ENCODE measurements at places on chromosomes 13 and 19.

GRCh38 chr13:101308247-101309013 is 107.9 kb downstream of the NALCN start:
- DNase-seq, result no peak

GRCh38 chr19:28288572-28289264 is 924.2 kb downstream of the UQCRFS1 start:
- DNase-seq, result no peak

- peak; percentile 34 for DNase-seq
Observed at GRCh38 chr19:47157431-47158321, 27.0 kb downstream of the SAE1 start.

DNA sequence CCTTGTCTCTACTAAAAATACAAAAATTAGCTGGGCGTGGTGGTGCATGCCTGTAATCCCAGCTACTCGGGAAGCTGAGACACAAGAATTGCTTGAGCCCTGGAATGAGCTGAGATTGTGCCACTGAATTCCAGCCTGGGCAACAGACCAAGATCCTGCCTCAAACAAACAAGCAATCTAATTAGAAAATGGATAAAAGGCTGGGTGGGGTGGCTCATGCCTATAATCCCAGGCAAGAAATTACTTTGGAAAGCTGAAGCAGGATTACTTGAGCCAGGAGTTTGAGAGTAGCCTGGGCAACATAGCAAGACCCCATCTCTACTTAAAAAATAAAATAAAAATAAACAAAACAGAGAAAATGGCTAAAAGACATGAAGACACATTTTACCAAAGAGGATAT is 77.0 kb downstream of the CAB39L start:
- DNase-seq, result no peak

DNA sequence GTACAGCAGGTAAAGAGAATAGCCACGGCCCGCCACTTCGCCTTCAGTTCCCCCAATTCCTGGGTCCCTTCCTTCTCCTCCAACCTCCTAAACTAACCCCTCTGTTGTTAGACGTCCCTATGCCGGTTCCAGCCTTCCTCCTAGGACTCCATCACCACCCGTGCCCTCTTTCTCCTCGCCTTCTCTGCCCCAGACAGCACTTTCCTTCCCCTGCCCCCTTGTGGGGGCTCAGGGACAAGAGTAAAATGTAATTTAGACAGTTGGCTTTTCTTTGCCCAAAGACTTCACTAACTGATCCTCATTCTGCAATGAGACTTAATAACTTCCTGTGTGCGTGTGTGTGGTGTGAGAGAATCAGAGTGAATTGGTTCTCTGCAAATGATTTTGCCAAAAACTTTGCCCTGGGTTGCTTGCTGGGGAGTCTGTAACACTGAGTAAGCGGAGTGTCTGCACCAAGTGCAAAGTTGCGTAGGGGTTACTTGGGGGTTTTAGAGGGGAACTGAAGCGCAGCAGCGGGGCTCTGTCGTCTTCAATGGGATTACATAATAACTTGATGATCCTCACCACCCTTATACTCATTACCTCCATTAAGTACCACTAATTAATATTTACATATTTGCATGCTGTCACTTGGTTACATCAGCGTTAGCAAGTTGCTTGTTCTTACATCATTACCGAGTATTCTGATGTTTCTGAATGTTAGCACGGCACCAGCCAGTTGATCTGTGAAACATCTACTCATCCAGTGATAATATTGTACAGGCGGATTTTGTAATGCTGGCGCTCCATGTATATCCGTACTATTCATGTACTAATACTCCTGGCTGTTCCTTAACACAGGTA is 19.9 kb upstream of the SGCG start:
- DNase-seq, result no peak

DNA sequence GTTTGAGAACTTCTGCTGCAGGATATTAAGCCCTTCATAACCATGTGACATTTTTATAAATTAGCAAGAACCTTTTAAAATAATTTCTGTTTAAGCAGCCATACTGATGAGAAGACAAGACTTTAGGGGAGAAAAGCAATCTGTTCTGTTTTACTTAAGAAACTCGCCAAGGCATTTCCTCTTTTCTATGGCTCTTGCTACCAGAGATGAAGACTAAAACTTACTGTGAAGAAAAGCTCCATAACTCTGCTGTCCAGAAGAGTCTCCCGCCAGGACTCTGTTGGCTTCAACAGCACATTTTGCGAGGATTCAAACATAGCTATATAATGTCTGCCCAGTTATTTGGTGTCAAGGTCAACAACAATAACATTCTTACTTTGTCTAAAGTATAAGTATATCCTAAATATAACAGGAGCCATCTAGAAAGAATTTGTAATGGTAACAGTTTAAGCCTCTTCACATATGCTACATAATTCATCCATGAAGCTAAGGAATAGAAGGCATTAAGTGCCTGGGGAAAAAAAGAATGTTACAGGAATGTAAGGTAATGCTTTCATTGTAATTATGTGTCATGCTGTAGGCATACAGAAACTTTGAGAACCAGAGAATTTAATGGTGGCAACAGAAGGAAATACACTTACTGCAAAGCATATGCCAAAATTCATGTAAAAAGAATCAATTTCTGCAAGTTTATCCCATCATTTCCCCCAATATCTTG is 53.2 kb upstream of the EEF1AKMT1 start:
- DNase-seq, result no peak

- no peak for DNase-seq
Observed at GRCh38 chr19:4430760-4431159, 26.8 kb downstream of the UBXN6 start.

DNA sequence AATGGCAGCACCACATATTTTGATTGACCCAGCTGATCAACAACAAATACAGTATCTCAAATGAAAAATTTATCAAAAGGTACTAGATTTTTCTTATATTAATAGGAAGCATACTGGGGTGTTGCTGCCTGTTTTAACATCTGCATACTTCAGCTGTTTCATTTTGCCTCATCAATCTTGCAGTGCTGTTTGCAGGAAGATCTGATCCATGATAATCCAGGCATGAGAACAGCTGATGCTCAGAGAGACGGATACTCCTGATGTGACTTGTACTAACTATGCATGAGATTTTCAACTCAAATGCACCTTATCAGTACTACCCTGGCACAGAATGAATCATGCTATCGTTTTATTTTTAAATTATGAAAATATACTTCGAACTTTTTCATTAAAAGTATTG is 2136.8 kb downstream of the PCDH9 start:
- DNase-seq, result no peak

- no peak for DNase-seq
Observed at GRCh38 chr13:98519976-98520375, 56.9 kb downstream of the STK24 start.

GRCh38 chr13:60572855-60573254 is 175.8 kb downstream of the TDRD3 start:
- DNase-seq, result no peak

DNA sequence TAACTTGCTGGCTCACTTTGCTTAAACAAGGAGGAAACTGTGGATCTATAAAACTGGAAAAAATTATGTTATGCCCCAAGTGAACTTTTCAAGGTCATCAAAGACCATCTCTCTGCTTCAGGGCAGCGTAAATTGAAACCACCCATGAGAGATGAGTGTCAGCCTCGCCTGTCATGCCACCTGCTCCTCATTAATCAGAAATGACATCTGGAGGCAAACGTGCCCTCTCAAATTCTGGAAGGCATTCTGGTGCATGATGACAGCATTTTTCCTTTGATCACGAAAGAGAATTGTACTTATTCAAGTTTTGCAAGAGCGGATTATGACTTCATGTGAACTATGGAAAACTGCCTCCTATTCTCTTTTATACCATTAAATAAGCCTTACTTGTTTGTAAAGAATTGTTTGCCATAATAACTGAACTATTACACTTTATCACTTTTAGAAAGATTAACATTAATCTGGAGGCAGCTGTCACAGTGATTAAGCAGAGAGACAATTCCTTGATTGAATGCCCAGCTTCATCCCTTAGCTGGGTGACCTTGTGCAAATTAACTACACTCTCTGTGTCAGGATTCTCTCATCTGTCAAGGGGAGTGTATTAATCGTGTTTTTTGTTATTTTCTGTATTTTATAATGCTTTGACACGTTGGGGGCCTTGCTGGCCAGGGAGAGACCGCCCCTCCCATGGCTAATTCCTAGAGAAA is 17.0 kb upstream of the SACS start:
- no peak for DNase-seq

- peak; percentile 91 for DNase-seq
Observed at GRCh38 chr13:44435142-44435918, 61.7 kb downstream of the SERP2 start.

- DNase-seq, result no peak
Observed at GRCh38 chr13:104286566-104287290, 1220.5 kb upstream of the SLC10A2 start.

- DNase-seq, result no peak
Observed at GRCh38 chr13:40876020-40876738, 86.8 kb downstream of the SLC25A15 start.

DNA sequence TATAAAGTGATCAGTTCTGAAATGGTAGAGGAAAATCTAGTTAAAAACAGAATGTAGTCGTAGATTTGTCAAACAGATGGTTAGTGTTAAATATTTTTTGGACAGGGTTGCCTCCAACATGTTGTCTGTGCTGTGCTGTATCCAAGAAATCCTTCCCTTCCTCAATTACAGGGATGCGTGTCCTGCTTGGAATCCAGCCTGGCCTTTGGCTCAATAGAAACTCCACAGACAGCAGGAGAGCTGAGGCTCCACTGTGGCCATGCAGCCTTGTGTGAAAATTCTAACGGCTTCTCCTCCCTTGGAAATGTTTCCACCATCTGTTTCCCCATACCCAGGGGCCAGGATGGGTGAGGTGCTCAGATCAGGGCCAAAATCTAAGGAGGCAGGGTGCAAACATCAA is 67.7 kb upstream of the USP29 start:
- DNase-seq, result no peak

- no peak for DNase-seq
Observed at GRCh38 chr19:43634872-43635560, 4.6 kb downstream of the CADM4 start.

DNA sequence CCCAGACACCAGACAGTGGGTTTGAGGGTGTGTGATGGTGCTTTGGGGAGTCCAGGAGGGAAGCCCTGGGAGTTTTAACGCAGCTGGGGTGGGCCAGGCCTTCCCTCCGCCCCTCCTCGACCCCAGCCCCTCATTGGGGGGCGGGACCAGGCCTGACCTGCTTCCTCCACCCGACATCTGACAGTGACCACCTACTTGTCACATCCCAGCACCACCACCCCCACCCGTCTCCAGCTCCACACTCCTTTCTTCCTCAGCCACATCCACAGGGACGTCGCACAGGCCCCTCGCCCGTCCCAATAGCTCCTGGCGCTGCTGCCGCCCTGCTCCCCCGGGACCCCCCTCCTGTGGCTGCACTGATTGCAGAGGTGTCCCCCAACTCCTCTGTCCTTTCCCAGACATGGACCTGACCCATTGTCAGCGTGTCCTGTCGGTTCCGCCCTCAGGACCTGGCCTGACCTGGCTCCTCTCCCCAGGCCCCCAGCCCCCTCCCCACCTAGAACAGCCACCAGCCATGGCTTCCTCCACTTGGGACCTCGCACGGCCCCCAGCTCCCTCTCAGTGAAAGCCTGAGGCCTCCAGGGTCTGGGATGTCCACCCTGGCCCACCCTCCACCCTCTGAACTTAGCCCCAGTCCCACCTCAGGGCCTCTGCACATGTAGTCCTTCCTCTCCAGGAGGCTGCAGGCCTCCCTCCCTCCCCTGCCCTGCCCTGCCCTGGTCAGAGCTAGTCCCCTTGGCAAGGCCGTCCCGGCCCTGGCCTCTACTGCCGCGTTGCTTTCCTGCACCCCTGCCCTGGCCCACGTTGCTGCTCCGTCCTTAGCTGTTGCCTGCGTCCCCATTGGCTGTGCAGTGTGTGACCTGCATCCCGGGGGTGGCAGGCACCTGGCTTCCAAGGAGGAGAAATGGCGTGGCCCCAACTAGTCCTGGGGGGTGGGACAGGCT is 30.4 kb downstream of the COMP start:
- DNase-seq, result no peak

- DNase-seq, result no peak
Observed at GRCh38 chr13:89212186-89212585, 1541.0 kb downstream of the SLITRK5 start.

DNA sequence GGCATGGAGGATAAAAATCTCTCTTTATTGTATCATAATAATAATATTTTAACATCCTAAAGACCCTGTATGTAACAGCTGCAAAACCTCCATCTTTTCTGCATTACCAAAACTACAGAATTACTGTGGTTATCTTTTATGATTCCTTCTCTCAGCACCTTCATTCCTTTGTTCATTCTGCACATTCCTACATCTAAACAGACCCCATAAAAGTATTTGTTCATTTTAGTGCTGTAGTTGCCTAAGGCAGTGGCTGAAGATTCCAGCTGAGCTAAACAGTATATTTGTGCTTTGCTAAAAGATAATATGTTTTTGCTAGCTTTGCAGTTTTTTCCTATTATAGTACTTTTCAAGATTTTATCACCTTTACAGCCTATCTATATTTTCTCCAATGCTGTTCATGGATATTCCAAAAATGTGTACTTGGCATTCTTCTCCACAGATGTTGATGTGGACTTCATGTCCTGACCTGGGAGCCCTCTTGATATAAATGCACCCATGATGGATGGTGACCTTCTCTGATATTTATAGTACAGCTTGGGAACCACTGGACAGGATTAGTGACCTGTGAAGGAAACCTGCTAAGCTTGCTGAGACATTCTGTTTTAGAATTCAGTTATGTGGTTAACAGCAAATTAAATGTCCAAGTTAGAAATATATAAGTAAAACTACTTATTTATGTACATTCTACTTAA is 2832.9 kb upstream of the PCDH20 start:
- DNase-seq, result no peak

- peak; percentile 83 for DNase-seq
Observed at GRCh38 chr19:57599761-57600383, at the start of gene ZNF530. TSS of gene ZNF530 (plus strand) at chr19:57599885. CDS start at chr19:57604346, 4,461 bp downstream.

GRCh38 chr13:47934371-47934770 is 66.7 kb downstream of the SUCLA2 start:
- no peak for DNase-seq

GRCh38 chr19:19559931-19560330 is 21.9 kb downstream of the CILP2 start:
- no peak for DNase-seq

DNA sequence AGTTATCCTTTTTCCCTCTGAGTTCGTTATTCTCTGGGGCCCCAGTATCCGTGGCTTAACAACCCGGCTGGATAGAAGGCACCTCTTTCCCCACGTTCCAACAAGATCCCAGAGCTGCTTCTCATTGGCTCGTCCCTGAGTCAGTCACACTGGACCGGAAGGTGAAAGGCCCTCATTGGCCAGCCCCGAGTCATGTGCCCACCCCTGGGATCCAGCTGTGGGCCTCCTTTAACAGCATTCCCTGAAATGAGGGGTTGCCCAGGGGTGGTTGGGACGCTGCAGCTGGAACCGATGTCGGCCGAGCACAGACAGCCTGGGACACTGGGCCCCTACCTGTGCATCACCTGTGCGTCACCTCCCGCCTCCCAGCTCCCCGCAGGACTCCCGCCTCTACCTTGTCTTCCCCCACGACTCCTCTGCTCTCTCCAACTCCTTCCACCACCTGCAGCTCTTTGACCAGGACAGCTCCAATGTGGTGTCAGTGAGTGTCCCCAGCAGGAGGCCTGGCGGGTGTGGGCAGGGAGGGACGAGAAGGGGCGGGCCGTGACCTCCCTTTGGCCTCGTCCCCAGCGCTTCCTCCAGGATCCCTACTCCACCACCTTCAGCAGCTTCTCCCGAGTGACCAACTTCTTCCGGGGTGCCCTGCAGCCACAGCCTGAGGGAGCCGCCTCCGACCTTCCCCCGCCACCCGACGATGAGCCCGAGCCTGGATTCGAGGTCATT is 4.3 kb downstream of the TBC1D17 start:
- DNase-seq, result no peak

GRCh38 chr13:20378721-20379120 is 146.6 kb upstream of the GJB6 start:
- no peak for DNase-seq

- DNase-seq, result no peak
Observed at GRCh38 chr13:66301006-66301405, 929.1 kb downstream of the PCDH9 start.

Measured in T-cell (primary cell).